ENCODE measurements at places on chromosomes 16 and 17. TPM values are rescaled to one million over a fixed set of nuclear protein-coding genes. Genes with fewer than 3 reads are reported as not detected.

Gene STX1B
- 0.06 TPM for total RNA-seq

Gene LGALS9
- not detected for total RNA-seq

Gene ZG16
- total RNA-seq: not detected

Gene HOXB2
- 10.5 TPM for total RNA-seq

Gene PIGW
- total RNA-seq: 3.4 TPM

Gene DRC3
- total RNA-seq: not detected

Gene MEIOC
- total RNA-seq: 0.13 TPM

Gene SPNS3
- total RNA-seq: not detected

Gene GOT2
- total RNA-seq: 38.0 TPM

Gene CES5A
- not detected for total RNA-seq

Gene CDH8
- not detected for total RNA-seq

Gene GJD3
- not detected for total RNA-seq

Gene ATP2A3
- total RNA-seq: 0.89 TPM

Gene LRRC37B
- 5.6 TPM for total RNA-seq

Gene TNRC6A
- total RNA-seq: 17.1 TPM

Gene TP53TG3F
- not detected for total RNA-seq

Gene UNK
- 28.8 TPM for total RNA-seq

Gene GP1BA
- total RNA-seq: not detected

Gene MARCHF10
- 0.71 TPM for total RNA-seq

Gene HSPB9
- total RNA-seq: not detected

Gene FBXL16
- total RNA-seq: not detected

Gene FOXJ1
- not detected for total RNA-seq

Gene SALL1
- total RNA-seq: 13.3 TPM

Gene EIF5A
- 632 TPM for total RNA-seq

Gene ABCC6
- total RNA-seq: not detected

Gene NPIPA3
- 0.13 TPM for total RNA-seq

Gene PIPOX
- total RNA-seq: not detected

Gene GLIS2
- 0.71 TPM for total RNA-seq

Gene C1QTNF8
- total RNA-seq: not detected

Gene VASN
- total RNA-seq: 85.4 TPM

Gene THRA
- total RNA-seq: 14.0 TPM

Gene PPP4C
- 134 TPM for total RNA-seq

Gene HASPIN
- total RNA-seq: 16.2 TPM

Gene WNT3
- total RNA-seq: 4.0 TPM

Gene MARVELD3
- total RNA-seq: not detected

Gene ARHGDIG
- total RNA-seq: not detected

Gene ZNF747
- 5.1 TPM for total RNA-seq

Gene GDPD3
- total RNA-seq: 0.50 TPM

Gene ANKFN1
- not detected for total RNA-seq

Gene SSTR5
- not detected for total RNA-seq

Gene MKS1
- total RNA-seq: 15.9 TPM

Gene PSME3
- 109 TPM for total RNA-seq

Gene PRSS27
- not detected for total RNA-seq

Gene ALDH3A1
- not detected for total RNA-seq

Gene KRT15
- total RNA-seq: 3.9 TPM

Gene PGS1
- total RNA-seq: 64.1 TPM

Gene EME2
- total RNA-seq: 6.9 TPM

Gene FSCN2
- 0.61 TPM for total RNA-seq

Gene SMIM36
- total RNA-seq: not detected

Gene SNAI3
- total RNA-seq: not detected

Gene TSPAN10
- 0.47 TPM for total RNA-seq

Gene CD7
- total RNA-seq: not detected

Gene C16orf89
- not detected for total RNA-seq

Gene ARHGDIA
- total RNA-seq: 276 TPM
